ENCODE measurements at places on chromosomes 13 and 19.

GRCh38 chr13:101661839-101662238 lies 209.4 kb downstream of the ITGBL1 start:
- H3K27ac ChIP-seq, result no peak overlapping the region
- no peak overlapping the region for H3K4me3 ChIP-seq
- DNase-seq, result no peak
- peaks cover 8% of the 10 kb centered on the region for H3K27me3 ChIP-seq
- no peaks in the 10 kb centered on the region for H3K4me1 ChIP-seq

- H3K36me3 ChIP-seq, result peaks cover 12% of the 10 kb centered on the region
- no peaks in the 10 kb centered on the region for H3K27me3 ChIP-seq
- DNase-seq, result no peak
- H3K4me3 ChIP-seq, result no peak overlapping the region
- no peak overlapping the region for H3K27ac ChIP-seq
- H3K4me1 ChIP-seq, result no peaks in the 10 kb centered on the region
Measured at GRCh38 chr13:27659145-27659865, 37.6 kb downstream of the POLR1D start.

GRCh38 chr13:41157048-41157717 lies 24.6 kb upstream of the KBTBD6 start:
- no peak for DNase-seq
- no peak overlapping the region for H3K4me3 ChIP-seq
- H3K4me1 ChIP-seq, result peaks cover 2% of the 10 kb centered on the region
- H3K36me3 ChIP-seq, result peaks cover 5% of the 10 kb centered on the region
- H3K27ac ChIP-seq, result no peak overlapping the region
- no peaks in the 10 kb centered on the region for H3K27me3 ChIP-seq

- H3K4me3 ChIP-seq, result no peak overlapping the region
- H3K27me3 ChIP-seq, result no peaks in the 10 kb centered on the region
- no peak for DNase-seq
- no peak overlapping the region for H3K27ac ChIP-seq
Measured at GRCh38 chr13:68984688-68985319, 1122.8 kb upstream of the ATXN8OS start.

DNA sequence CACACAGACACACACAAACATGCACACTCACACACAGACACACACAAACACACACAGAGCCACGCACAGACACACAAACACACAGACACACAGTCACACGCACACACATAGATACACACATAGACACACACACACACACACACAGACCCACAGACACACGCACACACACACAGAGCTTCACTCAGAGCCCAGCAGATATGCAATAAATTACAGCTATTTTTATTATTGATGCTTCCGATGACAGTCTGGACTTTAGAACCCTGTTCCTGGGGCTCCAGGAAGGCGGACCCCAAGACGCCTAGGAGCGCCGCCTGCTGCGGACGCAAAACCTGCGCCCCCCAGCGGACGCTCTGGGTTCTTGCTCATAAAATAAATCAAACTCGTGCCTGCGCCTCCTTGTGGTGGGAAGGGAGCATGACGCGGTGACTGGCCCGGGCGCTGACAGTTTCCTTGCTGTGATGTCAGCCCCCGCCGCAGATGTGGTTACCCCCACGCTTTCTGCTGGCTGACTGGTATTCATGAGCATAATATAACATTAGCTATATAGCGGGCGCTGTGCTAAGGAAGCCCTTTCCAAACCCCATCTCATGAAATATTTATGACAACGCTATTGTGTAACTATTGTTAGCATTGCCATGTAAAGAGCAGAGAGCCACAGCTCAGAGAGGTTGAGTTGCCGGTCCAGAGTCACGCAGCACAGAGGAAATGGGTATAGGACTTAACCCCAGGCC lies 64.4 kb upstream of the TM9SF2 start:
- peaks cover 2% of the 10 kb centered on the region for H3K27me3 ChIP-seq
- peak; percentile 98 for DNase-seq
- H3K36me3 ChIP-seq, result no peaks in the 10 kb centered on the region
- H3K4me1 ChIP-seq, result peaks cover 60% of the 10 kb centered on the region
- H3K4me3 ChIP-seq, result peak overlapping the region; percentile 0

DNA sequence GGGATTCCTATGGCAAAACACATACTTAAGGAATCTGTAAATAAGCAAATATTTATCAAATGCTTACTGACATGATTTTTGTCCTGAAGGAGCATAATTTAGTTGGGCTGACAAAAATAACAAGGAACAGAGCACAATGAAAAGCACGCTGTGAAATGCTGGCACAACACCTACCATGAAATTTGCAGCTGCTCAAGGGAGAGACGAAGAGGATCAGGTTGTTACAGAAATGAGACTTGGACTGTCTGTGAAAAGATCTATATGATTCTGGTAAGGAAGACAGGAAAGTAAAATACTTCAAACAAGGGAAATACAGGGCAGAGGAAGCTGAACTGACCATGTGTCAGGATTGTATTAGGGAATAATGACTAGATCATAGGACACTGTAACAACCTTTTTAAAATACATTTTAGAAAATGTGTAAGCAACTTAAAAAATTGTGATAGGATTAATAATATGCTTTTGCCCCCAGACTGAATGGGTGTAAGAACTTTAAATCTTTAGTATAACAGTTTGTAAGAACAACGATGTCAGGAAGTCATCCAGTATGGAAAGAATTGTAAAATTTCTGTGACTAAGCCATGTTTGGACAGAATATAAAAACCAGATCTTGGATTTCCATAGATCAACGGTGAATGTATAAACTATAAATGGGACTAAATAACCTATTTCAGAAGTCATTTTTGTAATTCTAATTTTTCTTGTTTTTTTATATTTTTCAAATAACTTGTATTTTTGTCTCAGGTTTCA lies 1556.0 kb downstream of the EFNB2 start:
- H3K27ac ChIP-seq, result no peak overlapping the region
- H3K4me1 ChIP-seq, result peaks cover 30% of the 10 kb centered on the region
- H3K27me3 ChIP-seq, result no peaks in the 10 kb centered on the region
- no peak overlapping the region for H3K4me3 ChIP-seq
- H3K36me3 ChIP-seq, result no peaks in the 10 kb centered on the region

- H3K36me3 ChIP-seq, result peaks cover 41% of the 10 kb centered on the region
- H3K27me3 ChIP-seq, result no peaks in the 10 kb centered on the region
- no peak overlapping the region for H3K27ac ChIP-seq
- no peak overlapping the region for H3K4me3 ChIP-seq
- peaks cover 53% of the 10 kb centered on the region for H3K4me1 ChIP-seq
Measured at GRCh38 chr13:73714522-73714921, 419.7 kb downstream of the KLF12 start.

DNA sequence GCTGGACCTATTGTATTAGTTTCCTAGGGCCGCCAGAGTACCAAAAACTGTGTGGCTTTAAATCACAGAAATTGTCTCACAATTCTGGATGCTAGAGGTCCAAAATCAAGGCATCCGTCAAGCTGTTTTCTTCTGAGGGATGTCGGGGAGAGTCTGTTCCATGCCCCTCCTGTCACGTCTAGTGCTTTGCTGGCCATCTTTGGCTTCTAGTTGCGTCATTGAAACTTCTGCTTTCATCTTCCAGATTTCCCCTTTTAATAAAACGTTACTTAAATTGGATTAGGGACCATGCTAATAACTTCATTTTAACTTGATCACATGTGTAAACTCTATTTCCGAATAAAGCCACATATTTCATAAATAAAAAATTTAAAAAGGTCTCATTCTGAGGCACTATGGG lies 47.5 kb downstream of the TRPM4 start:
- no peaks in the 10 kb centered on the region for H3K36me3 ChIP-seq
- no peaks in the 10 kb centered on the region for H3K27me3 ChIP-seq
- H3K4me1 ChIP-seq, result peaks cover 2% of the 10 kb centered on the region

DNA sequence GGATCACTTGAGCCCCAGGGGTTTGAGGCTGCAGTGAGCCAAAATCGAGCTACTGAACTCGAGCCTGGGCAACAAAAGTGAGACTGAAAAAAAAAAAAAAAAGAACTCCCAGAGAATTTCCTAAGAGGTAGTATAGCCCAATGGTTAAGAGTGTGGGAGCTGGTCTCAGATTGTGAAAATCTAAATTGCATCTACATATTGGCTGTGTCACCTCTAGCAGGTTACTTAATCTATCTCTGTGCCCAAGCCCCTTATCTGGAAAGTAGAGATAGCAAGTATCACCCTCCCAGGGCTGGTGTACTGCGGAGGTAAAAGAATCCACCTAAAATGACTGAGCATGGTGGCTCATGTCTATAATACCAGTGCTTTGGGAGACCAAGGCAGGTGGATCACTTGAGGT lies 3.7 kb upstream of the PLAUR start:
- H3K27ac ChIP-seq, result no peak overlapping the region
- peaks cover 28% of the 10 kb centered on the region for H3K4me1 ChIP-seq
- no peak for DNase-seq

DNA sequence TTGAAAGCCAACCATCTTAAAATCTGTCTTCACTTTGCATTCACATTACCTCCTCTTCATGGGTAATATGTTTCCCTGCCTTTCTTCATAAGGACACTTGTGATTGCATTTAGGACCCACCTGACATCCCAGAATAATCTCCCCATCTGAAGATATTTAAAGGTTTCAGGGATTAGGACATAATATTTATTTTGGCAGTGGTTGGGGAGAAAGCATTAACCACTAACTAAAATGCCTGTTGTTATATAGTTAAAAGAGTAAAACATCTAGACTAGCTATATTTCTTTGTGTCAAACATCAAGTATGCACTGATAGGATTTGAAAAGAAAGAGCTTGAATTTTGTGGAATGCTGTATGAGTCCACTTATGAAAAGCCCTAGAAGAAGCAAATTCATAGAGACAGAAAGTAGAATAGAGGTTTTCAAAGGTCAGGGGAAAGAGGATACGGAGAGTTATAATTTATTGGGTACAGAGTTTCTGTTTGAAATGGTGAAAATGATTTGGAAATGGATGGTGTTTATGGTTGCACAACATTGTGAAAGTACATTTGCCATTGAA lies 457.7 kb upstream of the SPRY2 start:
- H3K36me3 ChIP-seq, result no peaks in the 10 kb centered on the region
- H3K27ac ChIP-seq, result no peak overlapping the region
- H3K4me1 ChIP-seq, result no peaks in the 10 kb centered on the region
- no peak overlapping the region for H3K4me3 ChIP-seq
- DNase-seq, result no peak
- H3K27me3 ChIP-seq, result no peaks in the 10 kb centered on the region

- H3K36me3 ChIP-seq, result no peaks in the 10 kb centered on the region
- H3K4me1 ChIP-seq, result peaks cover 1% of the 10 kb centered on the region
- no peak overlapping the region for H3K27ac ChIP-seq
- no peak for DNase-seq
- peaks cover 5% of the 10 kb centered on the region for H3K27me3 ChIP-seq
Measured at GRCh38 chr13:106748785-106749184, 180.8 kb upstream of the ARGLU1 start.

DNA sequence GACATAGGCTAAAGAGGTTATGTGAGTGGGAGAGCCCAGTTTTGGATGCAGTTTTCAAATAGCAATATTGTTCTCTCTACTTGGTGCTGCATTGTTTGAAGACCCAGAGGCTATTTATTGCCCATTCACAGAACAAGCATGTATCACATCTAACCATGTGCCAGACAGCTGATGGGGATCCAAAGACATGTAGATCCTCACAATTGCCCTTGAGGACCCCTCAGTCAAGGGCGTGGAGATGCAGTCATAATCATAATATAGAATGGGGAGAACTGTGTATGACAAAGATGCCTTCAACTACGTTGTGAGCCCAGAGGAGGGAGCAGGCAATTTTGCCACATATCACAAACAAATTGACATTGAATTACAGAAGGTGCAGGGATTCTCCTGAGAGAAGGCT lies 70.5 kb downstream of the NHLRC3 start:
- no peaks in the 10 kb centered on the region for H3K4me1 ChIP-seq
- peaks cover 28% of the 10 kb centered on the region for H3K27me3 ChIP-seq
- no peak overlapping the region for H3K27ac ChIP-seq
- H3K36me3 ChIP-seq, result no peaks in the 10 kb centered on the region
- no peak overlapping the region for H3K4me3 ChIP-seq
- DNase-seq, result no peak

DNA sequence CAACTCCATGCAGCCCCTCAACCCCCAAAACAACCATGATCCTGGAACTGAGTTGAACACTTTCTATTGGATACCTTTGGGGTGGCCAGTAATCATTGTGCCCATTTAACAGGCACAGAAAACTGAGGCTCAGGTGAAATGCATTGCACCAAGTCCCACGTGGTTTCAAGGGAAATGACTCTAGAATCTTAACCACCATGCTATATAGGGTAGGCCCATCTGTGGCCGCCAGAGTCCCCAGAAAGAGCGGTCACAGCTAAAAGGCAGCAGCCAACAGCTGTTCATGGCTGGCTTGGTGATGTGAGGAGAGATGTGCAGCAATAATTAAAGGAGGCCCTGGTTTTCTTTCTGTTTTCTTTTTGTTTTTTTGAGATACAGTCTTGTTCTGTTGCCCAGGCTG lies 2.6 kb downstream of the CNN1 start:
- DNase-seq, result no peak
- H3K36me3 ChIP-seq, result no peaks in the 10 kb centered on the region
- H3K4me1 ChIP-seq, result no peaks in the 10 kb centered on the region
- no peak overlapping the region for H3K27ac ChIP-seq

- no peaks in the 10 kb centered on the region for H3K4me1 ChIP-seq
- no peaks in the 10 kb centered on the region for H3K36me3 ChIP-seq
- no peak overlapping the region for H3K4me3 ChIP-seq
- peaks cover 6% of the 10 kb centered on the region for H3K27me3 ChIP-seq
Measured at GRCh38 chr13:72527333-72527732, 200.1 kb downstream of the MZT1 start.

GRCh38 chr13:111267205-111267604 lies 53.2 kb upstream of the TEX29 start:
- no peak for DNase-seq
- peaks cover 2% of the 10 kb centered on the region for H3K4me1 ChIP-seq
- no peaks in the 10 kb centered on the region for H3K27me3 ChIP-seq
- no peak overlapping the region for H3K4me3 ChIP-seq
- peaks cover 26% of the 10 kb centered on the region for H3K36me3 ChIP-seq
- no peak overlapping the region for H3K27ac ChIP-seq

- H3K27ac ChIP-seq, result no peak overlapping the region
- no peaks in the 10 kb centered on the region for H3K27me3 ChIP-seq
- H3K36me3 ChIP-seq, result peaks cover 5% of the 10 kb centered on the region
- DNase-seq, result no peak
- no peaks in the 10 kb centered on the region for H3K4me1 ChIP-seq
Measured at GRCh38 chr19:3655402-3656072, 28.9 kb upstream of the CACTIN start.

- H3K27me3 ChIP-seq, result peaks cover 4% of the 10 kb centered on the region
- H3K36me3 ChIP-seq, result no peaks in the 10 kb centered on the region
- H3K27ac ChIP-seq, result no peak overlapping the region
- DNase-seq, result no peak
Measured at GRCh38 chr19:35088131-35088913, 27.3 kb upstream of the FXYD3 start.

DNA sequence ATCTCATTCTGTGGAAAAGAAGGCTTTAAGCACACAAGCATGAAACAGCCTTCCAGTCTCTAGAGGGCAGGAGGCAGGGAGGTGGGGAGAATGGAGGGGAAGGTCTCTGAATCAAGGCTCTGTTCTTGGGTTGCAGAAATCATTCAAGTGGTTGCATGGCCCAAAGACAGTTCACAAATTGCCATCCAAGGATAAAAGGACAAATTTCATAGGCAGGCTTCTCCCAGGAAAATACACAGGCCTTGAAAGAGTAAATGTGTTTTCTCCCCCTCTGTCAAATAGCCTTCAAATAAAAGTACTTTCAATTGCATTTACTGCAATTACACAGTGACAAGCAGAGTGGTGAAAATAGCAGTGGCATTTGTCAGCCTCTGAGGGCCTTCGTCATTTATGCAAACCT lies 450.8 kb downstream of the DCT start:
- H3K27ac ChIP-seq, result no peak overlapping the region
- no peak overlapping the region for H3K4me3 ChIP-seq
- no peaks in the 10 kb centered on the region for H3K4me1 ChIP-seq
- H3K27me3 ChIP-seq, result peaks cover 2% of the 10 kb centered on the region
- no peak for DNase-seq
